NCI-H774 (cell line): ENCODE measurements at places on chromosomes 13 and 19.

DNA sequence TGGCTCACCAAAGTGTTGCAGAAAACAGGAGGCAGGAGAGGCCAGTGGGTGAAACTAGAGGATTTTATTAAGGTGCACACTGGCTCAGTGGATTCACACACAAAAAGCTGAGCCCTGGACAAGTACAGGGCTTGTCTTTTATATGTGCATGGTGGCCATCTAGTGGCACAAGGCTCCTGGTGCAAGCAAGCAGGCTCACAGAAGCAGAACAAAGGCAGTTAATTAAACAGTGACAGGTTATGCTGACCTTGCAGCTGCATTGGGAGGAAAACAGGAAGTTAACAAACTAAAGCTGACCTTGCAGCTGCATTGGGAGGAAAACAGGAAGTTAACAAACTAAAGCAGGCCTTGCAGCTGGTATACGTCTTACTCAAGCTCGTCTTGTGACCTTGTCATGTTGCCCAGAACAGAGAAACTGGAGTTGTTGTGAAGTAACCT is 65.3 kb upstream of the ZNF681 start:
- DNase-seq, result no peak

- DNase-seq, result no peak
These were observed 12.3 kb downstream of the RFXAP start for GRCh38 chr13:36831291-36831690.

- peak; percentile 81 for DNase-seq
These were observed 1.3 kb upstream of the ZIC2 start for GRCh38 chr13:99980201-99980823.

DNA sequence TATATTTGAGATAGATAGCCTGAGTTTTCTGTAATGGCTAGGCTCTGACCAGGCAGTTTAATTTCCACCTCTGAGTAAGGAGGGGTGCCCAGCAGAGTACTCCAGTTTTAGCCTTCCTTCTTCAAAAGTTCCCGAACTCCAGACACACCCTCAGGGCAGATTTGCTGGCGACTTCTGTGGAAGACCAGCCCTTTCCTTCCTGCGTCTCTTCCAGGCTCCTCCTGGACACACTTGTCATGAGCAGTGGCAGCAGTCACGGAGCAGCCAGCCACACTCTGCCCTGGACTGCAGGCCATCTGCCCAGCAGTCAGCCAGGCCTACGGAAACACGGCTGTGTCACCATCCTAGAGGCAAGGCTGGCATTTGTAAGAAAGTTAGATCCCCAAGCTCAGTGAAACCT is 6.6 kb upstream of the FLT1 start:
- no peak for DNase-seq

GRCh38 chr13:35812736-35813135 is 318.4 kb downstream of the DCLK1 start:
- no peak for DNase-seq

DNA sequence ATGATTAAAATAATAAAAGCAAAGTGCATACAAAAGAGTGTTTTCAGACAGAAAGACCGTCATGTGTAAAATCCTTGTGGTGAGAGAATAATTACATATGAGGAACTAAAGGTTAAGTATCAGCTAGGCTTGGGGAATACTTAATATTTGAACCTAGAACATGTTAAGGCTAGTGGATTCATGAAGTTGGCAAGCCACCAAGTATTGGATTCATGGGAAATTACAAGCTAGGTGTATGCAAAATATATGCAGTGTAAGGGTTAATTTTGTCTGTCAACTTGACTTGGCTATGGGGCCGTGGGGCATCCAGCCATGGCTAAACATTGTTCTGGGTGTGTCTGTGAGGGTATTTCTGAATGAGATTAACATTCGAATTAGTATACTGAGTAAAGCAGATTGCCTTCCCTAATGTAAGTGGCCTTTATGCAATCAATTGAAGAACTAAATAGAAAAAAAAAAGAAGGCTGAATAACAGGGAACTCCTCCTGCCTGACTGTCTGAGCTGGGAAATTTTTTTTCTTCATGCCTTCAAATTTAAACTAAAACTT is 533.5 kb upstream of the KLF12 start:
- no peak for DNase-seq

DNA sequence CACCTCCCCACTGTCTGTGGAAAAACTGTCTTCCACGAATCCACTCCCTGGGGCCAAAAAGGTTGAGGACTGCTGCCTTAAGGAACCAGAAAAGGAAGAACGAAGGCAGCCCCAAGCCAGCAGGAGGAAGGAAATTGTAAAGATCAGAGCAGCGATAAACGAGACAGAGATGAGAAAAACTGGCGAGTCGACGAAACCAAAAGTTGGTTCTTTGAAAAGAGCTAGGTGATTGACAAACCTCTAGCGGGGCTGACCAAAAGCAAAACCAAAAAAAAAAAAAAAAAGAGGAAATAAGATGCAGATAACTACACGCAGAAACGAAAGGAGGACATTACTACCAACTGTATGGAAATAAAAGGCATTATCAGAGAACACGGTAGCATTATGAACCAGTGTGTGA is 76.9 kb downstream of the GADD45B start:
- DNase-seq, result no peak
